DMS79 (cell line): ENCODE measurements at places on chromosomes 6 and 20.

GRCh38 chr6:4872841-4873240 is 96.6 kb downstream of the CDYL start:
- DNase-seq, result no peak

- DNase-seq, result no peak
Measured at GRCh38 chr6:128112494-128112893, 211.6 kb upstream of the THEMIS start.

DNA sequence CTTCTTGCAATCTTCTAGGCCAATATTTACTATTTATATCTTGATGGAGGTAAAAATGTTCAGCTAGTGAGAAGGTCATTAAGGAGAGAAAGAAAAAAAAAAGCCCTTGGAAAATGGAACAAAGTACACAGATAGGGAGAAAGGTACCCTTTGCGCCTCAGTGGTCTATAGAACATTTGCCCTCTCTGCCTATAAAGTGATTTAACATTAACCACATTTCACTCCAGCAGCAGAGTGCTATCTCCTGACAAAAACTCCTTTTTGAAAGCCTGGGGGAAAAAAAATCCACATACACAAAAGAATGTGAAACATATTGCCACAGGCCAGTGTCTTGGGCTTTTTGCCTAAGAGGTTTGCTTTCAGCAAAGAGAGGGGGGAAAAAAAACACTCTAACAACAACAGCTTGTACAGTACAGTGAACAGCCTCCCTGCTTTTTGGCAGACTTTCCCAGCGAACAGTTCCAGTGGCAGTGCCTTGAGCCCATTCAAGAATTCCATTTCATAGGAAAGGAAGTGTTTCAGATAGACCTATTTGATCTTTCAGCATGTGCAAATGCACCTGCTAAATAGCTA is 695 bp downstream of the ARHGAP18 start:
- no peak for DNase-seq

GRCh38 chr6:38554700-38555413 is 84.9 kb downstream of the BTBD9 start:
- no peak for DNase-seq

GRCh38 chr6:6880745-6881437 is 226.9 kb upstream of the RREB1 start:
- DNase-seq, result no peak

- no peak for DNase-seq
Measured at GRCh38 chr6:5167501-5167900, 82.4 kb downstream of the PPP1R3G start.

- DNase-seq, result no peak
Measured at GRCh38 chr20:47735412-47736400, 49.6 kb downstream of the SULF2 start.

DNA sequence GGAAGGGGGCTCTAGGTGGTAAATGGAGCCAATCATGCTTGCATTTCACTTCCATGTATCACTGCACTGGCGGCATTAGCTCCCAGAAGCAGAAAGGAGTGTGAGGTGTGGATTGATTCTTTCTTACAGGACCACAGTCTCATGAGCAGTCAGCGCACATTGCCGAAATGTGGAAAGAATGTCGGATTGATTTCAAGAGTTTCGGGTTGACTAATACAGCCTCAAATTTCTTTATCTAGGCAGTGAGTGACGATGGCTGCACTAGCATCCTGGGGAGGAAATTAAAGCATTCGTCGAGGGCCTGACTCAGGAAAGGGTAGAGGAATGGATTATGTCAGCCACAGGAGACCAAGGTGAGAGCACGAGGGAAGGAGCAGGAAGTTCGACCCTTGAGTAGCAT is 222.8 kb upstream of the CDYL start:
- no peak for DNase-seq

DNA sequence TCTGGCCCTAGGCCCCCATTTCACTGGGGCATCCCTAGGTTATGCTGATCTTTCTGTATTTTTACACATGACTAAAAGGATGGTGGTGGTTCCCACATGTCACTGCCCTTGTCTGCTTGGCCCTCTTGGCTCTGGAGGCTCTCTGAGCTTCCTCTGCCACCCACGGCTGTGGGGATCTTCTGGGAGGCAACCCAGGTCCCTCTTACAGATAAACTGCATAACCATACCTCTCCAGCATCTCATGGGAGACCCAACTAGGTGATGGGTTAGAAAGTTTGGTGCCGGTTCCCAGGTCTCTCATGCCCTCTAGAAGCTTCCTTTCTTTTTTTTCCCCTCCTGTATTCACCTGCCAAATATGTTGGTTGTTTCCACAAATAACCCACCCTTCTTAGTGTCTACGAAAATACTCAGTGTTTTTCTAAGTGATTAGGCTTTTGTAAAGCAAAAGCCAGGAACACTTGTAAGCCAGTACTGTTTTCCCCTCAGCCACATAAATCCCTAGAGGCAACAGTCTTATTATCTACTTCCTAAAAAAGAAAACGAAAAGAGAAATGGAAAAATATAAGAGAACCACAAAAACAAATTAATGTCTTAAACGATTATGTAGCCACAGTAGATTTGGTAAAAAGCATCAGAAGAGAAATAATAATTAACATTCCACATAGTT is 71.7 kb upstream of the SMLR1 start:
- DNase-seq, result no peak

GRCh38 chr6:164967102-164967501 is 342.3 kb downstream of the C6orf118 start:
- DNase-seq, result no peak

DNA sequence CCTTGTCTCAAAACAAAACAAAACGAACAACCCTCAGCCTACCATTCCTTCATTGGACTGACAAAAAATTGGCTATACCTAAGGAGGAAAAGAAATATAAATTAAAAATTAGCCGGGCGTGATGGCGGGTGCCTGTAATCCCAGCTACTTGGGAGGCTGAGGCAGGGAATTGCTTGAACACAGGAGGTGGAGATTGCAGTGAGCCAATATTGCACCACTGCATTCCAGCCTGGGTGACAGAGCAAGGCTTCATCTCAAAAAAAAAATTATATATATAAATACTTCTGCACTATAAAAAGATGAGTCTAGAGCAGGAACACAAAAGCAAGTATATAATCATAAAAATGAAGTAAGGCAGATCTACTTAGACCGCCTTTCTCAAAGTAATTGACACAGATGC is 109.8 kb downstream of the CRYBG1 start:
- no peak for DNase-seq

DNA sequence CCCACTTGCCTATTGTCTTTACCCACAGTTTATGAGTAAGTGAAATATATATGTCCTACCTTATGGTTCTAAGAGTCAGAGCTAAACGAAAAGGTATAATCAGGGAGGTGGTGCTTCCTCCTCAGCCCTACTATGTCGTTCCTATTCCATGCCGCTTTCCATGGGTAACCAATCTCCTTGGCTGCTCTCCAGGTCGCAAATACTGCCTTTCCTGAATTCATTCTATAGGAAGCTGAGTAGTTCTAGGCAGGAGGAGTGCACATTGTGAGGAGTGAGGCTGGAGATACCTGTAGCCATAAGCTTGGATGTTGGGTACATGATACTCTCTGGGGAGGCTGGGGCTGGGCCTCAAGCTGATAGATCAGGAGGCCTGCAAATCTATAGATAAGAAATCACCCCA is 5.8 kb downstream of the IL20RA start:
- no peak for DNase-seq

GRCh38 chr6:15870333-15871043 is 207.7 kb upstream of the DTNBP1 start:
- DNase-seq, result no peak

- DNase-seq, result no peak
Measured at GRCh38 chr6:72913797-72914196, 291.9 kb downstream of the KCNQ5 start.

- no peak for DNase-seq
Measured at GRCh38 chr6:151056230-151056907, 183.4 kb upstream of the AKAP12 start.

- DNase-seq, result no peak
Measured at GRCh38 chr6:132830334-132830751, 16.0 kb downstream of the RPS12 start.

DNA sequence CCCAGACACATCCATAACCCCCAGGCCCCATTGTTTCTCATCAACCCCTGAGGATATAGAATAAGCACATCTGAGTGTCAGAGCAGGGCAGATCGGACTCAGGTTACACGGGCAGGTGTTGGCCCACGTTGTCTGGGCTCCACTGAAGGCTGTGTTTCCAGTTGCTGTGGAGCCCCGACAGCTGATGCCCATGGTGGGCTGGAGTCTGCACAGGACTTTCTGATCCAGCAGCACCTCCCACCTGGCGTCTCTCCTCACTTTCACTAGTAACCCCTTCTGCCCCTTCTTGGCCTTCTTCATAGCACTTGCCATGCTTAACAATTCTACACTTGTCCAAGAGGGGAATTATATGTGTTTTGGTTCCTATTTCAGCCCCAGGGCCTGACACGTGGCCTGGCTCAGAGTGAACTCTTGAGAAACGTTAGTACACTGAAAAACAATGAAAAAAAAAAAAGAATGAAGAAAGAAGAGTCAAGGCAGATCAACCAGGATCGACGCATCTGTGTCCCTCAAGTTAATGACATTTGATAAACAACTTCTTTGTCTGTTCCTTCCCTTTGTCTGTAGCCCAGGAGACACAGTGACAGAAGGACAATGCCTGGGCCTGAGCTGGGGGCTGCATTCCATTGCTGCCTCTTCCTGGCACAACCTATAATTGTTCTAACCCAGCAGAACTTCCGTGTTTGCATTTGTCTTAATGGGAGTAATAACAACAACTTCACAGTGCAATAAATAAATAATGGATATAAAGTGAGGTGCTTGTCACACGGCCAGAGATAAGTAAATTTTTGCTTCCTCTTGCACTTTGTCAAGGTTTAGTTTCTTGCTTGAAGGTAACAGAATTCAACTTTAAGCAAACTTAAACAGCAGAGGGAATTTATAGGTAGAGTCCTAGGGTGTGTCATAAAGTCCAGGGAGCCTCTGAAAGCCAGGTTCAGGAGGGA is 224.2 kb upstream of the SSTR4 start:
- no peak for DNase-seq

GRCh38 chr6:53728570-53729194 is 63.1 kb upstream of the KLHL31 start:
- DNase-seq, result no peak

DNA sequence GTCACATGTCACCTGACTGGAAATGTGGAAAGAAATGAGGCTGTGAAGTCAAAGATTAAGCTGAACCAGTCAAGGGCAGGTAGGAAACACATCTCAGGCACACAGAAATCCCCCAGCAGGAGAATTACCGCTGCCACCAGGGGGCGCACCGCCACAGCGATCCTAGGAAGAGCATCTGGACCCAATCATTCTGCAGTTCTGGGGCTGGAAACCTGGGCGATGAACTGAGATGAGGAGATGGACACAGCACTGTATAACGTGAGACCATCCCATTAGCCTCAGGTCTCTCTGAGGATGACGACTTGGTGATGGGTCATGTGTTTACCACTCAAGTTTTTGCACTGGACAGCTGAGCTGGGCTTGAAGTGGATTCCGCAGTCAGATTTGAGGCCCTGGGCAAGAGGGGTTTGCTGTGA is 6.5 kb upstream of the SLC24A3 start:
- DNase-seq, result no peak

DNA sequence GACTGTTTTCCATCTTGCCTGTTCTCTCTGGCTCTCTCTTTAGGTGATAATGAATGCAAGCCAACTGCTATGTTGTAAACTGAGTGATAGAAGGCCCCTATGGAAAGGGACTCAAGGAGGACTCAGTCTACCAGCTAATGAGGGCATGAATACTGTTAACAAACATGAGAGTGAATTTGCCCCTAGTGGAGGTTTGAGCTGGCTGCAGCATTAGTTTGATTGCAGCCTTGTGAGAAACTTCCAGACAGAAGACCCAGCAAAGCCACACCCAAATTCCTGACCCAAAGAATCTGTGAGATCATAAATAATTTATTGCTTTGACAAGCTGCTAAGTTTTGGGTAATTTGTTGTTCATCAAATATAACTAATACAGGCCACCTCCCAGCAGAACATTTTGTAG is 50.0 kb upstream of the PLCB1 start:
- DNase-seq, result no peak

DNA sequence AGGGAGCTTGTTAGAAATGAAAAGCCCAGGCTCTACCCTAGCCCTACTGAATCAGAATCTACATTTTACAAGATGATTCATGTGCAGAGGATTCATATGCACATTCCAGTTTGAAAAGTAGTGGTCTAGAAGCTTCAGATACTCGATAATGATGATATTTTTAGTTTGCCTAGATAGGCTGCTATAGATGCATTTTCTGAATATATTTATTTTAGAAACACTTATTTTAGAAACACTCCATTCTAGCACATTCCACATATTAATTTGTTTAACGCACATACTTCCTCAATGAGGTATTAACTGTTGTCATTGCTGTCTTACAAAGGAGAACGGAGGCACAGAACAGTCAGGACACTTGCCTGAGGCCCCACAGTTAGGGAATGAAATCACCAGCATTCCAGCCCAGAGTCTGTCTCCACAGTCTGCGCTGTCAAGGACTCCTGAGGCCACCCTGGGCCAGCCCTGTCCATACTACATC is 64.4 kb downstream of the SNAP25 start:
- no peak for DNase-seq

DNA sequence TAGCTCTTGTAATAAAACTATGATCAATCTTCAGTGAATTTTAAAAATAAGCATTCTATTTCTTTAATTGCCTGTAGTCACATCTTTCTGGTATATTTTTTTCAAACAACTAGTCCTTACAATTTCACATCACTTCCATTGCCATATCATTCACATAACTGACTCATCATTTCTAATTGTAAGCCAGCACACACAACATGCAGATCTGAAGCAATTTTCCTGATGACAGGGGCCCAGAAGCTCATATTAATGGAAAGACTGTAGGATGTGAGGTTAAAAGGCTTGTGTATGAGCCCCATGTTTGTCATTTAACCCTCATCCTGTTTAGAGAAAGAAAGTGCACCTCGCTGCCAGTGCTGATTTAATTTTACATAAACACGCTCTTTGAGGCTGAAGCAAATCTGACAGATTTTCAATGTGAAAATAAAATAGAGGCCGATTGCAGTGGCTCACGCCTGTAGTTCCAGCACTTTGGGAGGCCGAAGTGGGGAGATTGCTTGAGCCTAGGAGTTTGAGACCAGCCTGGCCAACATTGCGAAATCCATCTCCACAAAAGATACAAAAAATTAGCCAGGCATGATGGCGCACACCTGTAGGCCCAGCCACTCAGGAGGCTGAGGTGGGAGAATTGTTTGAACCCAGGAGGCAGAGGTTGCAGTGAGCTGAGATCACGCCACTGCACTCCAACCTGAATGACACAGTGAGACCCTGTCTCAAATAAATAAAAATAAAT is 40.1 kb upstream of the LTV1 start:
- no peak for DNase-seq
